Mesothelial cell of epicardium (in vitro differentiated cells): ENCODE measurements at places on chromosomes 1 and 21. TPM values are rescaled to one million over a fixed set of nuclear protein-coding genes. Genes with fewer than 3 reads are reported as not detected.

PTGER3 gene
- 0.29 to 0.59 TPM (median 0.54 TPM) in 3 replicates for total RNA-seq

DNA sequence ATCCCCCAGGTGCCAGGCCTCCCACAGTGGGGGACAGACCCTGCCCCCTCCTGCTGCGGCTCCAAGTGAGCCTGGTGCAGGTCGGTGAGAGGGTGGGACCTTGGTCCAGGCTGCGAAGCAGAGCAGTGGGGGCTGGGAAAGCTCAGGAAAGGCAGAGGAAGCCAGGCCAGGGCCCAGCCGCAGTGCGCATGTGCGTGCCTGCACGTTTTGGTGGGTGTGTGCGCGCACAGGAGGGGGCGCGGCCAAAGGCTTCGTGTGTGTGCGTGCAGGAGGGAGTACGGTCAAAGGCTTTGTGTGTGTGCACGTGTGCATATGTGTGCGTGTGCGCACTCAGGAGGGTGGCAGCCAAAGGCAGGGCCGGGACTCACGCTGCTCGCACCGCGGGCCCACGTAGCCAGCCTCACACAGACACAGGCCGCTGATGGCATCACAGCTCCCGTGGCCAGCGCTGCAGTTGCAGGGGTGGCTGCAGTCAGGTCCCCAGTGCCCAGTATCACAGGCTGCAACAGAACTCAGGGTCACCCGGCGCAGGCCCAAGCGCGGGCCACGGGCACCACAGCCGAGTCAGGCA lies 45.9 kb downstream of the ARHGEF16 start:
- DNase-seq, result no peak
- H3K4me1 ChIP-seq, result no peaks in the 10 kb centered on the region
- no peak overlapping the region for H3K27ac ChIP-seq
- H3K27me3 ChIP-seq, result no peaks in the 10 kb centered on the region
- H3K4me3 ChIP-seq, result no peak overlapping the region
- no peaks in the 10 kb centered on the region for H3K36me3 ChIP-seq

DNA sequence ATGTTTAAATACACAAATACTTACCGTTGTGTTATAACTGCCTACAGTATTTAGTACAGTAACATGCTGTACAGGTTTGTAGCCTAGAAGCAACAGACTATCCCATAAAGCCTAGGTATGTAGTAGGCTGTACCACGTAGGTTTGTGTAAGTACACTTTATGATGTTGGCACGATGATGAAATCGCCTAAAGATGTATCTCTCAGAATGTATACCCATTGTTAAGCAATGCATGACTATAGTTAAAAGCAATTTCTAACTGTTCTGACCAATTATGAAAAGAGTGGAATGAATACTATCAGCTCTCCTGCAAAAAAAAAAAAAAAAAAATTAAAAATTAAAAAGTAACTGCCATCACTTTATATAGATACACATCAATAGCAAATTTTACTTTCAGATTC lies 11.4 kb downstream of the HP1BP3 start:
- H3K4me3 ChIP-seq, result no peak overlapping the region
- H3K27me3 ChIP-seq, result no peaks in the 10 kb centered on the region
- DNase-seq, result no peak
- peak overlapping the region; percentile 51 for H3K27ac ChIP-seq
- peaks cover 22% of the 10 kb centered on the region for H3K36me3 ChIP-seq

DNA sequence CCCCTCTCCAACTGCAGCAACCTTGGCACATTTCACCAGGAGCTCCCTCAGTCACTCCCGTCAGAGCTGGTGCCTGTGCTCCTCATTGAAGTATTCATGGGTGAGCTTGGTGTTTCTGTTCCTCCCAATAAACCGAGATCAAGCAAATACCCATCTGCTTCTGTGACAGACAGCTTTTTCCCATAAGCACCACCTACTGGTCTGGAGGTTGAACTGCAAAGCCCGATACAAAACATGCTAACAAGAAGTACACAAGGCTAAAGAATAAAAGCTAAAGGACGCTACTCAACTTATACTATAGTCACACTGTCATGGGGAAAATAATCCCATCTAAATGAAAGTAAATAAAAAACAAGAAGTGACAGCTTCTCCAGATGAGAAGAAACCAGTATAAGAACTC lies 111.9 kb upstream of the C21orf91 start:
- H3K4me1 ChIP-seq, result peaks cover 2% of the 10 kb centered on the region
- no peak for DNase-seq
- H3K27ac ChIP-seq, result no peak overlapping the region
- no peaks in the 10 kb centered on the region for H3K36me3 ChIP-seq
- no peak overlapping the region for H3K4me3 ChIP-seq

DNA sequence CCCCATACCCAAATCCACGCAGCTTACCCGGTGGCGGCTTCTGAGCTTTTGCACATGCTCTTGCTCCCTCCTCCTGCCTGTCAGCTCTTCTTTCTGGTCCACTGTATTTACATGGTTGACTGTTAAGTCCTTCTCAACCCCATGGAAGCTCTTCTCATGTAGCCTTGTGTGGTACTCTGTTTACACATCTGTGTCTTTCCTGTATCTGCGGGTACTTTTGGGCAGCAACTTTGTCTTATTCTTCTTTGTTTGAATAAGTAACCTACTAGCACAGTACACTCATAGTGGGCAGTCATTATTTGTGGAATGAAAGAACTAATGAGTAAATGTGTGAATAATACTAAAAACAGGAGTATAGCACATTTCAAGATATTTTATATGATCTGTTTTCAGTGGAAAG lies 88.5 kb upstream of the GPR88 start:
- H3K36me3 ChIP-seq, result peaks cover 9% of the 10 kb centered on the region
- no peak overlapping the region for H3K27ac ChIP-seq
- H3K27me3 ChIP-seq, result no peaks in the 10 kb centered on the region
- no peak for DNase-seq
